ENCODE measurements at places on chromosomes 2 and 18. TPM values are rescaled to one million over a fixed set of nuclear protein-coding genes. Genes with fewer than 3 reads are reported as not detected.

UGT1A10 gene
- total RNA-seq: not detected

TWIST2 gene
- total RNA-seq: 15.9 TPM

MAP2 gene
- total RNA-seq: 2.9 TPM

DUSP19 gene
- total RNA-seq: 1.5 TPM
